ENCODE measurements at places on chromosomes 16 and 17. TPM values are rescaled to one million over a fixed set of nuclear protein-coding genes. Genes with fewer than 3 reads are reported as not detected.

DNA sequence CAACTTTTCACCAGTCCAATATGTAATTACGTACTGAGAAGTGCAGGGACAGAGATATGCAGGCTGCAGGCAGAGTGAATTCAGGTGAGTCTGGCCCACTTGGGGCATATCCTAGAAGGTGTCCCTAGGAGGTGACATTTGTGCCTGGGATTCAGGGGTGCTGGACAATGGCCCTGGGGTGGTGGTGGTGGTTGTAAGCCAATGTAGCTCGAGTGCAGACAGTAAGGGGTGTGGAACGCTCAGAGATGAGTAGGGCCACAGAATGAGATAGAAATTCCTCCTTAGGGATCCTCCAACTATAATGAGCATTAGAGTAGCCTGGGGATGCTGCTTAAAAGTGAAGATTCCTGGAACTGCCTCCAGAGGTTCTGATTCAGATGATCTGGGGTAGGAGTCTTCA lies 221.7 kb upstream of the MPHOSPH6 start:
- no peak for DNase-seq

DNA sequence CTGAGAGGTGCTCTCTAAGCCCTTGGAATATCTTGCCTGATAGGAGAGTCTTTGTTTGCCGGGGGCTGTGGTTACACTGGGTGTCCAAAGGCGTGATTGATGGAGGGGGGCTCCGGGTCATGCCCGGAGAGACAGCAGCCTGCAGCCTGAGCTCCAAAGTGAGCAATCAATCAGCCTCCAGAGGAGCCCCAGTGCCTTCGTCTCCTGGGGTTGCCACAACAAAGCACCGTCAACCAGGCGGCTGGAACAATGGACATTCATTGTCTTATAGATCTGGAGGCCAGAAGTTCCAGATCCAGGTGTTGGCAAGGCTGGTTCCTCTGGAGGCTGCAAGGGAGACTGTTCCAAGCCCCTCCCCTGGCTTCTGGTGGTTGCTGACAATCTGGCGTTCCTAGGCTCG lies 24.0 kb upstream of the GINS2 start:
- DNase-seq = no peak

- peak; percentile 47 for DNase-seq
Measured at GRCh38 chr16:83420206-83420760, 387.5 kb upstream of the HSBP1 start.

DNA sequence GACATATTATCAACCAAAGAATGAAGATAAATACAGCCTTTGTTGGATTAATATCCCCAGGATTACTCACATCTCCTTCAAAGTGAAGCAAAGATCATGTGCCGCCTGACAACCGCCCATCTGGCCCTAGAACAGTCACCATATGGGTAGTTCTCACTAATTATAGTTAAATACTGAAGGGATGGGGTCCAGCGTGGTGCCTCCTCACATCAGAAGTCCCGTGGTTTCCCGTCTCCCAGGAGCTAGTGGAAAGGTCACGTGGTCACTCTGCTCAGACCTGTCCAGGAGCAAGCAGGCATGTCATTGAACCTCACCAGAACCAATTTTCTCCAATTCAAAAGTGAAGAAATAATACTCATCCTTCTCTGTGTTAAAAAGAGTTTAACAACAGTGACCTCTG lies 434.5 kb downstream of the SHISA9 start:
- no peak for DNase-seq

GRCh38 chr17:64786337-64786736 lies 124.2 kb upstream of the SMURF2 start:
- no peak for DNase-seq

The PDPK1 gene
- 10.6 TPM for total RNA-seq

The SSTR5 gene
- not detected for total RNA-seq

GRCh38 chr17:47742319-47743181 lies 9.5 kb downstream of the TBX21 start:
- no peak for DNase-seq

GRCh38 chr17:78375401-78376151 lies 2.9 kb upstream of the PGS1 start:
- peak; percentile 98 for DNase-seq

The SLC5A11 gene
- total RNA-seq = under 0.01 TPM

DNA sequence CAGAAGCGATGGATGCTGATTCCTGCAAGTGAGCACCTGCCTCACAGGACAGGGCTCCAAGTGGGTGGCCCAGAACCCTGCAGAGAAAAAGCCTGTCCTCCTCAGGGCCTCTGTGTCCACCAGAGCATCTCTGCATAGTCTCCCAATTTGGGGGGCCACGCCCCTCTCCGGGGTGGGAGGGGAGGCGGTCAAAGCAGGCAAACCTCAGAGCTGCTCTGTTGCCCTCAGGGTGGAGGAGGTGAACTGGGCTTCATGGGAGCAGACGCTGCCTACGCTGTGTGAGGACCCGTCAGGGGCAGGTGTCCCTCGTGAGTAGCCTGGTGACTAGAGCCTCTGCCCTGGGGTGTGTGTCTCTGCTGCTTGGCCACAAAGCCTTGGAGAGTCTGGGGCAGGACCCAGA lies 19.3 kb downstream of the TRPV2 start:
- no peak for DNase-seq

DNA sequence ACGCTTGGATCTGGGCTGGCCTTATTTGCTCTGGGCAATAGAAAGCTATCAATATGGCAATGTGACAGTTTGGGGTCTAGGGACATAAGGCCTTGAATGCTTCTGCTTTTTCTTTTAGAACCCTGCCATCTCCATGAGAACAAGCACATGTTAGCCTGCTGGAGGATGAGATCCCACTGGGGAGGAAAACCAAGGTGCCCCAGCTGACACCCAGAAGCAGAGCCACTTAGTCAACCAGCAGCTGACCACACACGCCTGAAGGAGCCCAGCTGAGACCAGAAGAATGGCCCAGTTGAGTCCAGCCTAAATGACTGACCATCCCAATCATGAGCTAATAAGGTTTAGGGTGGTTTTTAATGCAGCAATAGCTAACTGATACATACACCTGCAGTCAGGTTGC lies 171.2 kb downstream of the AHSP start:
- DNase-seq = no peak

DNA sequence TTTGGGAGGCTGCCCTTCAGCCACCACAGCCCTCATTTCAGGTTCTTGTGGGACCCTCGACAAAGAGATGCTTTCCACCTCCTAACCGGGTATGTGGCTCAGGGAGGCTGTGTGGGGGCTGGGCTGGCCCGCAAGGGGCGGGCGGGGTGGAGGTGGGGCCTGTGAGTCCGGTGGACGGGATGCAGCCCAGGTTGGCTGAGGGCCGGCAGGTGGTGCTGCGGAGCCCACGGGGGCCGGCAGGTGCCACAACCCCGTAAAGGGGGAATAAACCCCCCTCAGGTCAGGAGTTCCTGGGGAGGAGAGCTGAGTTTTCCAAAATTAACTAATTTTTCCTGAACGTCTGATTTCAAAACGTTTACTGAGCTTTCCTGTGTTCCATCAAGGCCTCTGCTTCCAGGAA lies 4.9 kb upstream of the CIAO3 start:
- no peak for DNase-seq

DNA sequence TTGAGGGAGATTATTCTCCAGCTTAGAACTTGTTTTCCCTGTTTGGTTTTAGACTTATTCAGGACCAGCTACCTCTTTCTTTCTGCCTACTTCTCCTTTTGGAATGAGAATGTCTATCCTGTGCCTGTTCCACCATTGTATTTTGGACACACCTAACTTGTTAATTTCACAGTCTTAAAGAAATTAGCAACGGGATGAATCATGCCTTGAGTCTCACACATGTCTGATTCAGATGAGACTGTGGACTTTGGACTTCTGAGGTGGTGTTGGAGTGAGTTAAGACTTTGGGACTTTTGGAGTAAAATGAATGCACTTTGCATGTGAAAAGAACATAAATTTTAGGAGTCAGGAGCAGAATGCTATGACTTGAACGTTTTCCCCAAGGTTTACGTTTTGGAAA lies 581.4 kb downstream of the CDH11 start:
- no peak for DNase-seq

DNA sequence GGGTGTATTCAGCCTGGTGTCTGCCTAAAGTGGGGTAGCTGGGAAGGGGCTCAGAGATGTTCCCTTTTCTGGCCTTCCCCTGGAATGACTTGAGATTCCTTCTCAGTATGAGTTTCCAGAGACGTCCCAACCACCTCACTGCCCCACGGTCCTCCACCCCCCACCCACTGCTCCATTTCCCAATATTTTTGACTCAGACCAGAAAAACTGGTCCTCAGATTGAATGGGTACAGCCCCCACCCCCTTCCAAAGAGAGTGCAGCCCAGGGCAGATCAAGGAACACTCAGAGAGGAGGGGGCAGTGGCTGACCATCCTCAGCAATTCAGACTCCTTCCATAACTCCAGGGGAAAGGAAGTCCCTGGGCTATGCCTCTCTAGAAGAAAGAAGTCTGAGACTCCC lies 3.2 kb downstream of the ACLY start:
- no peak for DNase-seq

The KRTAP4-5 gene
- not detected for total RNA-seq

DNA sequence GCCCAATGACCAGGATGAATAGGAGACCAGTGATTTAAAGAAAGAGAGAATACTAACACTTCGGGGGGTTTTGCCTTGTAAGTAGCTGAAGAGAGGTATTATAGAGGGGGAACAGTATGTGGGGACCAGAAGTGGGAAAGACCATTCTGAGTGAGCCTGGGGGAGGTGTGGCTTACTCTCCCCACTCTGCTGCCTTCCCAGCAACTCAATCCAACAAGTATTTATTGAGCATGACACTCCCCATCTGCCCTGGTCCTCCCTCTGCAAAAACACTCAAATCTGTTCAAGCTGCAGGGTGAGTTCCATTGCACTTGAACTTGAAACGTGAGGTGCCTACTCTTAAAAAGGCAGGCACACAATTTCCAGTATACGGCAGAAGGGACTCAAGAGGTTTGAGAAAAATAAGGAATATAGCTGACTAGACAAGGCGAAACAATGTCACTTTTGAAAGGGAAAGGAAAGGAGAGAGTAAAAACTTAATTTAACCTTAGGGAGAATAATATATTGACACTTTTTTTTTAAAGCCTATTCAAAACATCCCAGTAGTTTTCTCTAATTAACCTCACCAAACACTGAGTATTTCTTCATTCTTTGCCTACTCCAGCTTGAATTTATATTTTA lies 8.2 kb downstream of the FAM117A start:
- no peak for DNase-seq
